ENCODE measurements at places on chromosomes 6 and 20.

DNA sequence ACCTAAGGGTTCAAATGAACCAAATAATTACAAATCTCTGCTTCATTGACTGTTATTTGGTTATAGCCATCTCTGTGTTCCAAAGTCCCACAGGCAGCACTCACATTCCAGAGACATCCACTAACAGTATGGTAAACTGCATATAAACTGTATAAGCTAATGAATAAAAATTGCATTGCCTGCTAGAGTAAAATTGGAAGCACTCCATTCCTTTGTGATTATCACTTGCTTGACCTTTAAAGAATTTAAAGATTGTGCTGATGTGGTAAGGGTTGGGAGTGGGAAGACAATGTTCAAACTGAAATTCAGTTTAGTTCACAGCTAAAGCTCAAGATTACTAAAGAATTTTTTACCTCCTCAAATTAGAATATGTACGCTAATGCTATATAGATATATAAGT lies 31.0 kb upstream of the OSTM1 start:
- no peak for DNase-seq

- no peak for DNase-seq
These were observed 906 bp downstream of the ABCF1 start for GRCh38 chr6:30572148-30572547.

GRCh38 chr6:38141085-38141484 lies 321.6 kb downstream of the ZFAND3 start:
- DNase-seq = no peak

GRCh38 chr20:50062006-50062838 lies 50.7 kb downstream of the UBE2V1 start:
- no peak for DNase-seq

Data from hematopoietic multipotent progenitor cell treated with erythropoietin and hydrocortisone succinate and interleukin-3 and kit ligand, for 8 days (in vitro differentiated cells).